Kidney glomerular epithelial cell (primary cell): ENCODE measurements at places on chromosomes 7 and 10.

DNA sequence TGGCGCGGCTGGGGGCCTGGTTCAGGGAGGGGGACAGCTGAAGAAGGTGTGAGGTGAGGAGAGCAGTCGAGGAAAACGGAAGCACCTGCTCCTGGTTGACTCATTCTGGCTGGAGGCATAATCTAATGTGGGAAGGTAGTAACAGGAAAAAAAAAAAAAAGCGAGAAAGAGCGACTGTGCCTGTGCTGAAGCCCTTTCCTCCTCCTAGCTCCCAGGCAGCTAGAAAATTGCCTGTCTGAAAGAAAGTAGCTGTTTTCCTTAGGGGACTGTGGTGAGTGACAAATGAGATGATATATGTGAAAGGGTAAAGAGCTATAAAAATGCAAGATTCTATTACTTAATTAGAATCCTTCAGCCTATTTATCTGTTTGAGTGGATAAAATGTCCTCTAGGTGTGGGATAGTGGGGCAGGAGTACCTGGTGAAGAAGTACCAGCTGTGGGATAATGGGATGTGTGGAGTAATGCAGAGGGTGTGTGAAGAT, 4.9 kb upstream of the MEST start:
- no peak for DNase-seq

DNA sequence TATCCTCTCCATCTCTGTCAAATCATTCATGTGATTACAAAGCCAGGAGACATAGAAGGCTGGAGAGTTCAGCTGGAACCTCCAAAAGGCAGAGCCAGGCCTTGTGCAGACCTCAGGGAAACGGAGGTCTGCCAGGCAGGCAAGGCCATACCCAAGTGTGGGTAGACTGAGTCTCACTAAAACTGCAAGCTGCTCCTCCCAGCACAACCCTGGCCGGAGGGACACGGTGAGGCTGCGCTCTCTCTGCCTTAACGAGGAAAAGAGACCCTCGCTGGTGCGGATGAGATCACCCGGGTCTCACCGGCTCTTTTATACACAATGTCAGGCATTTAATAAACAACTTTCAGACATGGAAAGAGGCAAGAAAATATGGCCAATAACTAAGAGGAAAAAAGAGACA, 66.1 kb upstream of the INPP5A start:
- no peak for DNase-seq

GRCh38 chr7:6725003-6725402, 18.3 kb upstream of the ZNF12 start:
- DNase-seq: no peak

DNA sequence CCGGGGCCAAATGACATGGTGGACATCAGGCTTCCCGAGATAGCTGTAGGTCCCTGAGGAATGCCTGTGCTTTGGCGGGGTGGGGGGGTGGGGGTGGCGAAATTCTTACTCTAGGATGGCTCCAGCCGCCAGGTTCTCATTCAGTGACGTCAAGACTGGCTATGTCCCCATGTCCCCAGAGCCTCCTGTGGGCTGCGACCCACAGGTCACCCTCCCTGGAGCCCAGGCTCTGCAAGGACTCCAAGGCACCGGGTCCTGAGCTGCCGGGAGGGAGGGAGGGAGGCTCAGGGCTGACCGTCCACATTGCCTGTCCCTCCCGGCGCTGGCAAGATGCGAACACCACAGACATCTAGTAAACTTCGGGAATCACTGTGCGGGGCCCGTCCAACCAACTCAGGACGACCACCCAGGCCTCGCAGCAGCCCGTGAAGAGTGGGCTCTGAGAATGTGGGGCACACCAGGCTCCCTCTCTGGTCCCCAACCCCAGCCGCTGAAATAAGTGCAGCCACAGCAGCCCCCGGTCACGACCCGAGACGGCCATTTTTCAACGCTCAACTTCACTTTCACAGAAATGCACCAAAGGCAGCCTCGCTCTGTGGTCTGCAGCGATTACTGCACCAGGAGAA, 12.6 kb downstream of the GPR146 start:
- DNase-seq: no peak

DNA sequence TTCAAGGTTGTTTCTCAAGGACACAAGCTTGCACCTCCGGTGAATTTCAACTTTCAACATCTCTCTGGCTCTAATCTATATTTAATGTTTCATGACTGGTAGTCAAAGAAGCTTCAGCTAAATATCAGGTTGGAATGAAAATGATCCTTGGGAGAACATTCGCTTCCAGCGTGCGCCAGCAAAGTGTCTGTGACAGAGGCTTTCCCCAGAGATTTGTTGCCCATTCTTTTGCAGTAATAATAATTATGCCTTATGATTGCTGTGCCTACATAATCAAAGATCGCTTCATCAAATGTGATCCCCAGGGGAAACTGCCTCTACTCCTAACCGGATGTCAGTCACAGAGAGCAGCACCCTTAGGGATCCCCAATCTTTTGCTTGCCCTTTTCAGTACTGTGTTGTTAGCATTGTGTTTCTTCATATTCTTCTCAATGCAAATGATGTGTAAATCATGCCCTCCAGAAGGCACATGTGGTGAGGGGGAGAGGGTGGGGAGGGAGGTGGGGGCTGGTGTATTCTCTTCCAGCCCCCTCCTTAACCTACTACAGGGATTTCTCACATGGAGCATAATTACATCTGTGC, 30.5 kb downstream of the FZD1 start:
- no peak for DNase-seq

DNA sequence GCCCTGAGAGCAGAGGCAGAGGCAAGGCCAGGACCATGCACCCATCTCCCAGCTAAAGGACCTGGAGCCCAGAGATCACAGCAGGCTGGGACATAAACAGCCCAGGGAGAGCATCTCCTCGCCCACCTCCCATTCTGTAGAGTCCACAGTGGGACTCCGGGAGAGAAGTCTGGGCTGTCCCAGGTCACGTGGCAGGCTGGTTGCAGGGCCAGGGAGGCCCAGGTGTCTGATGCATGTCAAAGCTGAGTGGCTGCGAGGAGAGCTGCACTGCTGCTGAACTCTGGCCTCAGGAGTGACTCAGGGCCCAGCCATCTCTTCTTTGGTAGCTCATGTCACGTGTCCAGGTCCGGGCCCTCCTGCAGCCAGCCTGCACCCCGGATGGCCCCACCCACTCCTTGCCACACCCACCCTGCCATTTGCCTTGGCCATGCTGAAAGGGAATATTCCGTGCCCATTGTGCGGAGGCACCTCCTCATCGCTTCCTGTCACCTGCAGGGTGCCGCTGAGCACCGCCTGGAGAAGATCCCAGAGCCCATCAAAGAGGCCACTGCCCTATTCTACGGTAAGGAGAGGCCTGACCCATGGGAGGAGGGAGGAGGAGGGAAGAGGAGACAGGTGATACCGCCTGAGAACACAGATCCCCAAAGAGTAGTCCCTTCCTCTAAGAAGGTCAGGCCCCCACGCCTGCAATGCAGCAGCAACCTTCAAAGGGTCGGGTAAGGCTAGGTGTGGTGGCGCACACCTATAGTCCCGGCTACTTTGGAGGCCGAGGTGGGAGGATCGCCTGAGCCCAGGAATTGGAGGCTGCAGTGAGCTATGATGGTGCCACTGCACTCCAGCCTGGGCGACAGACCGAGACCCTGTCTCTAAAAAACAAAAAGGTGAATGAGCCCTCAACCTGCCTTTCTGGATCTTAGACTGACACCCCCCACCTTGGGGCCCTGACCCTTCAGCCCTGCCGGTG, 12.6 kb upstream of the SH2B2 start:
- DNase-seq: peak; percentile 55

DNA sequence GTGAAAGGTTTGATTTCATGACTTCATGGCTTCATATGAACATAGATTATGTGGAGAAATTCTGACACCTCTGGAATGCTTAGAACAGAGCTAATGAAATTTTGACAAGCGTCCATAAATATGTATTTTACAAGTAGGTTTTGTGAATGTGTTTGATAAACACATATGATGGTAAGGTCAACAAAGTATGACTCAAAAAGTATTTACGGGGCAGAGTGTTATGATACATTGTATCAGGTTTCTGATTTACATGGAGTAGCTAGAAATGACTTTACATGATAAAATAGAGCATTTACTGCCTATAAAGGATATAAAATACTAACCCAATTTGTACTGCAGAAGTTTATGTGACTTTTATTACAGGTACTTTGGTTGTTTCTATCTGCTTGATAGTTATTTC, 206.3 kb downstream of the MDFIC start:
- no peak for DNase-seq

DNA sequence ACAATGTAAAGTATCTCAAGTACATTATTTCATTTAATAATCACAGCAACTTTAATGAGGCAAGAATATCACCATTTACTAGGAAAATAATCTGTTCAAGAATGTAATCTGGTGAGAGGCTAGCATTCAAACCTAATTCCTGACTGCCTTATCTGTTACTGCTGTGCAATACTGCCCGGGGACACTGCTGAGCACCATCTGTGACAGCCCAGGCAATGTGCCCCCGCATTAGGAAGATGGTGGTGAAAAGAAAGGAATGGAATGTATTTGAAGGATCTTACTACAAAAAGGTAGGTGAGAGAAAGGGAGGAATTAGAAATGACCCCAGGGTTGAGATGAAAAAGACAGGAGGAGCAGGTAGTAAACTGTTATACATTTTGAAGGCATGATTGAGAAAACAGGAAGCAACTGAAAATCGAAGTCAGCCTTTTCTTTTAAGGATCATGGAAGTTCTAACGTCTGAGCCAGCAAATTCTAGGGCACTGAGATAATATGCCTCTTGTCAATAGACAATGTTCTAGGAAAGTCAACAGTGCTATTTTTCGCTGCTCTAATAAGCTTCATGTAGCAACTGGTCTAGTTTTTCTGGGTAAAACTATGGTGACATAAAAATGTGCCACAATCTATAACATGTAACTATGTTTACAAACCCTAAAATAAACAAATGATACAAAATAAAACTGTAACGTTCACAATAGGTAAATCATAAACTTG, 90.4 kb downstream of the ETV1 start:
- DNase-seq: no peak

GRCh38 chr10:59675812-59676211, 33.8 kb downstream of the SLC16A9 start:
- DNase-seq: no peak

GRCh38 chr10:83539528-83540308, 599.6 kb upstream of the GHITM start:
- peak; percentile 96 for DNase-seq

DNA sequence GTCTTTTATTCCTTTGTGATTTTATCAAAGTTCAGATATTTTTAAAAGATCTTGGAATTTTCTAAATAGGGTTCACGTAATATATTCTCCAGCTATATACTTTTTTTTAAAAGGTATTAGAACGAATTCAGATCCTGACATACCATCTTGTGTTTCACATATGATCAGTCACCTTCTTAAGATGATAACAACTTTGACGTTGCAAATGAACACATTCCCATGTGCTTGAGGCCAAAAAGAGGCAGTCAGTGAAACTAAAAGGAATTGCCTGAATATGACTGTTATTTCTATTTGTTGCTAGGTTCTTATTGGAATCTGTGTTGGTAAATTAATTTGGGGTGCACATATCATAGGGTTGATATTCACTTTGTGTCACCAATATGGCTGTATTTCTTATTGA, 310.1 kb downstream of the MDFIC start:
- no peak for DNase-seq

DNA sequence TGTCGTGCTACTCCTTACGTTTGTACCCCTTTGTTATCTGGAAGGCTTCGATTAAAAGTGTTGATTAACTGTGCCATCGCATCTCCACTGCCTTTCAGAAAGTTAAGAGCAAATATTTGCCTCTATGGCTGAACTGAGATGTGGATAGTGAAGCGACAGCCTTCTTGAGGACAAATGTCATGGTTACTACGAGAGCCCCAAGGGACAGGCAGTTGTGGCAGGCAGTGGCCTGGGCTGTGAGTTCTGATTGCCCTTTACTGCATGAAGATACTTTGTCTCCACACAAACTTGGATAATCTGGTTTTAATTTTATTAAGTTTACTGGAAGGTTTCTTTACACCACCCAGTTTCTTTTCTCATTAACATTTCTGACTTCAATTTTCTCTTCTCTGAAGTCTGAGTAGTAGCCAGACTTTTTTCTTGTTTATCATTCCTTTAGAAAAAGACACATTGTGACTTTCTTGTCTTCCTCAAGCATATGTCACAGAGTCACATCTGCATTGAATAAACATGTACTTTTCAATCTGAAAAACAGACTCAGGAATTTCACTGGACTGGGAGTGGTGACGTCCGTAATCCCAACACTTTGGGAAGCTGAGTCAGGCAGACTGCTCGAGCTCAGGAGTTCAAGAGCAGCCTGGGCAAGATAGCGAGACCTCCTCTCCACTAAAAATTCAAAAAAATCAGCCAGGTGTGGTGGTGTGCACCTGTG, 1.5 kb downstream of the TAS2R41 start:
- DNase-seq: no peak

DNA sequence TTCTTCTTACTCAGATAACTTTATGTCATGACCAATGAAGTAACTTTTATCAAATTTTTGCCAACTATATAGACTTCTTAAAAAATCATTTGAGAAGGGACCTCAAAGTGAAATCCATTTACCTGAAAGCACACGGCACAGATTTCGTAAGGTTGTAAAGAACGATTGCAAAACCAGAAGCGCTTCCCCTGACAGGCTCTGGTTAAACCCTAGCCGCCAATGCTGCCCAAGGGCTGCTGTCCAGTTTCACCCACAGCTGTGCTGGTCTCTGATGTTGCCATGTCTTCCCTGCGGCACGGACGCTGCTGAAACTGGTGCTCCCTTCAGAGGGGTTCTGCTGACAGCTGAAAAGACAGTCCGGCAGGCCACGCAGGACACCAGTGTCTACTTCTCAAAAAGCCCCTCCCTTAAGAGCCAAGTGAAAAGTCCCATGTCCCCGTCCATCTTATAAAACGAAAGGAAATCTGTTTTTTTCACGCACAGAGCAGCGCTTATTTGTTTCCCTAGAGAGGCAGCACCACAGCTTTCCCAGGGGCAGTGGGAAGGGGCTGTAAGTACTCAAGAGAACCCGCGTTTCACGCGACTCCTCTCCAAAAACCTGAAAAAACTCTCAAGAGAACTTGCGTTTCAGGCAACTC, 32.5 kb downstream of the GNA12 start:
- DNase-seq: no peak

GRCh38 chr7:149454750-149455149, 6.1 kb downstream of the ZNF777 start:
- no peak for DNase-seq

DNA sequence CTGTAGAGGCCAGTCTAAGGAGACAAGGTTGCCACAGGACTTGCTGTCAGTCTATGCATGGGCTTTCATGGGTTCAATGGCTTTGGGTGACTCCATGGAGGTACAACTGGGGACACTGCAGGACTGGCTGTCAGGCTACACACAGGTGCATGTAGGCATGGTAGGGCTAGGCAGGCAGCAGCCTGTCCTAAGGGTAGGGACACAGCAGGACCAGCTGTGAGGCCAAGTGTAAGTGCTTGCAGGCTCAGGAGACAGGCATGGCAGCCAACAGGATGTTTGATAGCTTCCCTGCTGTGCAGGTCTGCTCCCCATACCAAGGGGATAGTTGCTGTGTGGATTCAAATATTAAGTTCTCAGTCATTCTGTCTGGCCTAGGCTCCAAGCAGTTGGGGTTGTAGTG, 181.0 kb upstream of the NPY start:
- DNase-seq: no peak

- no peak for DNase-seq
Measured at GRCh38 chr7:123788584-123788983, 39.8 kb upstream of the WASL start.
